ENCODE measurements at places on chromosomes 5 and 9.

- DNase-seq, result no peak
These were observed 108.2 kb upstream of the TNC start for GRCh38 chr9:115226152-115226551.

DNA sequence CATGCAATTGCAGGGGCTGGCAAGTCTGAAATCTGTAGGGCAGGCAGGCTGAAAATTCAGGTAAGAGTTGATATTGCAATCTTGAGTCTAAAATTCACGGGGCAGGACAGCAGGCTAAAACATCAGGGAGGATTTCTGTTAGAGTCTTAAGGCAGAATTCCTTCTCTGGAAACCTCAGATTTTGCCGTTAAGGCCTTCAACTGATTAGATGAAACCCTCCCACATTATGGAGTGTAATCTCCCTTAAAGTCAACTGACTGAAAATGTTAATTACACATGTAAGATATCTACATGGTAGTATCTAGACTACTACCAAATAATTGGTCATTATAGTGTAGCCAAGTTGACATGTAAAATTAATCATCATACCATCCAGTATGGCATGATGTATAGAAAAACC lies 3.1 kb upstream of the ZNF169 start:
- no peak for DNase-seq

GRCh38 chr5:170408226-170408625 lies 19.1 kb upstream of the KCNMB1 start:
- DNase-seq, result no peak

- DNase-seq, result no peak
These were observed 14.9 kb downstream of the FOXI1 start for GRCh38 chr5:170120576-170120975.

- DNase-seq, result no peak
These were observed 7.7 kb downstream of the AOPEP start for GRCh38 chr9:94734054-94734754.

All from hematopoietic multipotent progenitor cell treated with erythropoietin and hydrocortisone succinate and interleukin-3 and kit ligand, for 15 days (in vitro differentiated cells).